ENCODE measurements at places on chromosomes 7 and 10.

- no peak for DNase-seq
These were observed 519 bp upstream of the RPP38 start for GRCh38 chr10:15096661-15097010.

DNA sequence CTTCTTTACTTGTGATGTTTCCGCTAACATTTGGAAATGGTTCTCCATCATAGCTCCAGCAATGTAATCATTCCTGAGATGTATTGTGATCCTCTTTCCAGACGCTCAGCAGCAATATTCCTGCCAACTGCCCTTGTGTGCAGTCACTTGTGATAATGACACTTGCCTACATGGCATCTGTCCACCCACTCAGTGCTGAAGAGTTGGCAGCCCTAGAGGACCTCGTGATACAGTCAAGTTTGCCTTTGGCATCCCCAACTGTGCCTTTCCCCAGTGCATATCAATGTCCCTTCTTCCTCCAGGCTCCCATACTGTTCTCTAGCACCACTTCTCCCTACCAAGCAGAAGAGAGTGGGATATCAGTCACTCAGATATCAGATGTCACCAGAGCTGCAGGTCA is 64.9 kb downstream of the MYOF start:
- no peak for DNase-seq

DNA sequence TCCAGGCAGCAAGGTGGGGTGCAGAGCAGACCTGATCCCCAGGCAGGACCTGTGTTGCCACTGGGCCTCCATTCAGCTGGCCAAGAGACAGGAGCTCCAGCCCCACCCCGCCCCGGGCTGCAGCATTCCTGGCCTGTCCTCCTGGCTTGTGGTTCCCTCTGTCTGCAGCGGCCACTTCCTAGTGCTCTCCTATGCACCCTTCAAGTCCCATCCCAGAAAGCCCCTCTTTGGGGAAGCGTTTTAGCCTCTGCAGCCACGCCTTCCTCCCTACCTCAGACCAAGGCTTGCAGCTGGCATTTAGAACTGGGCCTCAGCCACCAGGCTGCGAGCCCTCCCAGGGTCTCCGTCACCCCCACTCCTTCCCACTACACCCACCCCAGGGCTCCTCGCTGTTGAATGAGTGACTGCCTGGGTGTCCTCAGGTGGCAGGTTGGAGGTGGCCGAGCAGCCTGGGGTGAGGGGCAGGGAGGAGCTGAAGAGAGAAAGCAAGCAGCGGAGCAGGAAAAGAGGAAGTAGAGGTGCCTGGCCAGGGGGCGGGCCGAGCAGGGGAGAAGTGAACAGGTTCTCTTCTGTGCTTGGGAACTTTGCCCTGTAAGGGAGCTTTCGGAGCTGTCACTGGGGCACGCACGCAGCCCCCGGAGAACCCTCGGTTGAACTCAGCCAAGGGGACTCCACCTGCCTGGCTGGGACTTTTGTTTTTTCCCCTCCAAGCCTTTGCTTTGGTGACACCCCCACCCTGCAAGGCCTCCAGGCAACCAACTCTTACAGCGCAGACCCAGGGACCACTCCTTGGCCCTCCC is 109.1 kb upstream of the TNRC18 start:
- peak; percentile 24 for DNase-seq

DNA sequence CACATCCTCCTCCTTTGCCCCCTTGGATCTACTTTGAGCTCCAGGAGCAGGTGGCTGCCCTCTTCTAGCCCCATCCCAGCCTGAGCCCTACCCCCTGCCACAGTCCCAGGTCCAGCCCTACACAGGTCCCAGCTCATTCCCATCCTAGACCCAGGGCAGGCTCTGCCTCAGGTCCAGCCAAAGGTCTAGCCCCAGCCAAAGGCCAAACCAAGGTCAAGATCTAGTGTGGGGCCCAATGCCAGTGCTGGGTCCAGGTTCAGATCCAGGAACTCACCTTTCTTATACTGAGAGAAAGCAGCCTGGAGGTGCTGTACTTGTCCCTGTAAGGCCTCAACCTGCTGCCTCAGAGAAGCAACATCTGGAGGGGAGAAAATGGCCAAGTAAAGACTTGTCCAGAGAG is 8.5 kb downstream of the SFTPD start:
- DNase-seq, result no peak

- no peak for DNase-seq
These were observed 1.3 kb upstream of the POT1 start for GRCh38 chr7:124930655-124931597.

Data from NCI-H226 (cell line).